Type B pancreatic cell (in vitro differentiated cells): ENCODE measurements at places on chromosomes 3 and 15.

- no peak for DNase-seq
Measured at GRCh38 chr3:4512895-4513616, 19.9 kb downstream of the ITPR1 start.

DNA sequence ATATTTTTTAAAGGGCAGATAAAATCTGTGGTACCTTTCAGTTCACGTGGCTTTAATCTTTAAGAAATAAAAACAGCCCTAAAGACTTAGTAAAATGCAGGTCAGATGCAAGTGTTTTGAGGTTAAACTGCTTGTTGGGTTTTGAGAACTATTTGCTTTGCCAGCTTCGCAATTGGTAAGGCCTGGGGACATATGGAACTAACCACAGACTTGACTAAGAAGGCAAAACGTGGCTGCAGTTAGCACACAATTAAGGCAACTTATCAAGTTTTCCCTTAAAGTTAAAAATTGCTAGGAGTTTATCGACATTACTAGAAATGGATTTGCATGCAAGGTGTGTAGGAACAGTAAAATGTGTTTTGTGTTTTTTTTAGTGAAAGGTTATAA lies 206.9 kb downstream of the ZNF385D start:
- no peak for DNase-seq

GRCh38 chr3:60399292-60399691 lies 852.0 kb downstream of the FHIT start:
- DNase-seq: no peak

DNA sequence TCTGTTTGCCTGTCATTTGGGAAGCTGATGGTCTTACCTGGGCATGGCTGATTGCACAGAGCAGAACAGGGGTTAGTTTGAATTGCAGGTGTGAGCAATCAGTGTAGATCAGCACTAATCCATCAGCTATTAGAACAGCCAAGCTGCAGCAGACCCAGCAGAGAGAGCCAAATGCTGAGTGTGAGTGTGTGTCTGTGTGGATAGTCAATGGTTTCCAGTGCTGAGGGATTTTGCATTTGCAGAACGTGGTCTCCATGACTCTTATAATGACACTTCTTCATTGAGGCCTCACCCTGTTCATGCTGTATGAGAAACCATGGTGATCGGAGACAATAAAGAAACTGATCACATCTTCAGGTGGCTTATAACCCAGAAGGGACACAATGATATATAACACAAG lies 312.1 kb downstream of the SOX2 start:
- DNase-seq: no peak

DNA sequence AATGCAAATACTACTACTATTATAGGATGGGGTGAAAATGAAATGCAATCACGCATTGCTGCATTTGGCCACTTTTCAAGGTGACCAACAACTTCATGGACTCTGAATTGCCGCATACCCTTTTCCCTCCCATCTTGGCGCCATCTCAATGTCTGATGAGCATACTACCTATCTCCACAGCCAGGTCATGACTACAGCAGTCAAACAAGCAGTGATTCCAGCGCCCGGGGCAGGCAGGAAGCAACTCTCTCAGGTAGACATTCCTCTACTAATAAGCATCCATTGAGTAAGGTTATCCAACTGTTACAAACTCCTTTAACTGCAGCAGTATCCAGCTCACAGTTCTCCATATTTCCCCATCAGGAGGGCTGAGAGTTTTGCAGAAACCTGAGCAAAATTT lies 155.4 kb downstream of the ADAMTS17 start:
- DNase-seq: no peak

- no peak for DNase-seq
Measured at GRCh38 chr3:59803268-59803667, 753.4 kb upstream of the CFAP20DC start.

- no peak for DNase-seq
Measured at GRCh38 chr3:79361748-79362378, 405.9 kb downstream of the ROBO1 start.

GRCh38 chr15:40685376-40685775 lies 9.6 kb upstream of the RAD51 start:
- DNase-seq: no peak
